ENCODE measurements at places on chromosomes 4 and X. TPM values are rescaled to one million over a fixed set of nuclear protein-coding genes. Genes with fewer than 3 reads are reported as not detected.

- no peak for DNase-seq
These were observed 28.8 kb upstream of the PPP2R2C start for GRCh38 chr4:6501171-6501570.

GRCh38 chr4:13529128-13529919 is 15.0 kb downstream of the NKX3-2 start:
- no peak for DNase-seq

Gene SLBP
- total RNA-seq = 165 TPM

- DNase-seq = no peak
These were observed 3.3 kb downstream of the ZDHHC9 start for GRCh38 chrX:129840344-129840743.

DNA sequence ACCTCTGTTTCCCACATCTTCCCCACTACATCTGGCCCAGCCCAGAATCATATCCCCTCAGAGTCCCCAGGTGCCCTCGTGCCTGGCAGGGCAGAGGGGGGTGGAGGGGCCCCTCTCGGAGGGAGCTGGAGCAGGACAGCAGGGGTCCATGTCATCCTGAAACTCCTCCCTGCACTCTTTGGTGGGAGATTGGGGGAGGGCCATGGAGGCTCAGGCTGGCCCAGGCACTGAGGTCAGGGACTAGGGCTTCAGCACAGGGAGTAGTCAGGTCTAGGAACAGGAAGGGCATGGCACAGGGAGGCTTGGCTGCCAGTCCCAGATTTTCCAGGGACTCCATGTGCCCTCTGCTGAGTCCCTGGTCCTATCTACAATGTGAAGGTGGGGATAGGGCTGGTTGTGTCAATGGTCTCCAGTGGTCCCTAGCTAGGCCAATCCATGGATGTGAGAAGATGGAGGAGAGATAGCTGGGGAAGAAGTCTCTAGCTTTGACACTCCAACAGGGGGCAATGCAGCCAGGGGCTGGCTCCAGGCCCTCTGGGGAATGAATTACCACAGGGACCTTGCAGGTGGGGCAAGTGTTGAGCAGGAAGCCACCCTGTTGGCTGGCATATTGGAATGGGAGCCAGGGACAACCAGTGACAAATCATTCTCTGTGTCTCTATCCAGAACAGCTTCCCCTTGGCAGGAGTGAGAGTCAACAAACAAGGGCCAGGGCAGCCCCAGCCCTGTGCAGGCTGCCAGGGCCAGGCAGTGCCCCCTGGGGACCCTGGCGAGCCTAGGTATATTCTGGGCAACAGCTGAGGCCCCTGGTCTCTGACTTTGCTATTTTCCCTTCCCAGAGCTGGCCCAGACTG is 154.4 kb downstream of the EFNB1 start:
- DNase-seq = no peak

GRCh38 chr4:8000721-8001491 is 61.2 kb upstream of the AFAP1 start:
- DNase-seq = no peak

GRCh38 chr4:152065545-152065944 is 304.7 kb upstream of the GATB start:
- DNase-seq = no peak

GRCh38 chr4:85669204-85669603 is 194.3 kb downstream of the ARHGAP24 start:
- no peak for DNase-seq

Gene LRIT3
- not detected for total RNA-seq

- no peak for DNase-seq
These were observed 169.0 kb downstream of the RAPGEF2 start for GRCh38 chr4:159271856-159272255.

Gene GAGE12H
- not detected for total RNA-seq

DNA sequence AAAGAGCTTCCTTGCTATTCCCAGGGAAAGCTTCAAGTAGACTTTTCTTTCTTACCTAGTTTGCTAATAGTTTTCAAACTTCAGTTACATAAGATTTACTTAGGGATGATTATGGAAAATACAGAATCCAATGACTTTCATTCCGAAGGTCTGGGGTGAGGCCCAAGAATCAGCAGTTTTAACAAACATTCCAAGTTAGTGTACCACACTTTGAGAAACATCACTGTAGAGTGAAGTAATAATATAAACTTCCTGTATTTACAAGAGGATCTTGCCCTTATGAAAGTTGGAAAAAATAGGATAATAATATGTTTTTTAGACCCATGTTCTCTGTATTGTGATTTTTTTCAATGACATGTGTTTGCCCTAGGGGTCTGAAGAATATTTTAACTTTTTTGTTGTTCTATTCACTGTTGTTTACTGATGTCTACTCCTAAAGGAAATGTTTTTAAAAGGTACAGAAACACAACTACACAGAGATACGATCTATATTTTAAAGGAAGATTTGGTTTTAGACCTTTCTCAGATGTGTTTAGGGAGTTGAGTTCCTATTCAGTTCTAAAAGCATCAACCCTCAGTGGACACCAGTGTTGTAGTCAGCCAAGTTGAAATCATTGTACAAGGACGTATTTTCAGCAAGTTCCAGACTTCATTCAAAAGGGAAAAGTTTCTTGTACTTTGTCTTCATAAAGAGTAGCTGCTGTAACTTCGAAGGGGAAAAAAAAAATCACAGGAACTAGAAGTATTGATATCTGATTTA is 295.8 kb upstream of the SLC7A11 start:
- DNase-seq = no peak

DNA sequence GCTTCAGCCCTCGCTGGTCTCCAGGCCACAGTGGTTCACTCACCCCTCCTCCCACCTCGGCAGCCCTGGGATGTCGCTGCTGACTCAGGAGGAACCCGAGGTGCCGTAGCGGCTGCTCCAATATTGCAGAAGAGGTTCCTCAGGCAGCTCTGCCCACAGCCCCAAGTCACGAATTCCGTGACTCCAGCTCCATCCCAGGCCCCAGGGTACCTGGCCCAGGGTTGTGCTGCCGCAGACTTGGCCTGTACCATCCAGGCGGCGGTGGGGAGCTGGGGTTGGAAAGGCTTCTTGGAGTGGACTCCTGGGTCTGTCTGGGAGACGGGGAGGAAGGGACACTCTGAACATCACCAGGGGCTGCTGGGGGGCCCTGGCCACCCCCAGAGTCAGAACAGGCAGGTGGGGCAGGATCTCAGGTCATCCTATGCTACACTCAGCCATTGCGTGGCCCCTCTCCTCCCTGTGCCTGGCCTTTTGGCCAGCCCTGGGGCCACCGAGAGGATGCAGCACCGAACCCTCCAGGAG is 728 bp upstream of the HGFAC start:
- no peak for DNase-seq

Gene NSUN7
- not detected for total RNA-seq

DNA sequence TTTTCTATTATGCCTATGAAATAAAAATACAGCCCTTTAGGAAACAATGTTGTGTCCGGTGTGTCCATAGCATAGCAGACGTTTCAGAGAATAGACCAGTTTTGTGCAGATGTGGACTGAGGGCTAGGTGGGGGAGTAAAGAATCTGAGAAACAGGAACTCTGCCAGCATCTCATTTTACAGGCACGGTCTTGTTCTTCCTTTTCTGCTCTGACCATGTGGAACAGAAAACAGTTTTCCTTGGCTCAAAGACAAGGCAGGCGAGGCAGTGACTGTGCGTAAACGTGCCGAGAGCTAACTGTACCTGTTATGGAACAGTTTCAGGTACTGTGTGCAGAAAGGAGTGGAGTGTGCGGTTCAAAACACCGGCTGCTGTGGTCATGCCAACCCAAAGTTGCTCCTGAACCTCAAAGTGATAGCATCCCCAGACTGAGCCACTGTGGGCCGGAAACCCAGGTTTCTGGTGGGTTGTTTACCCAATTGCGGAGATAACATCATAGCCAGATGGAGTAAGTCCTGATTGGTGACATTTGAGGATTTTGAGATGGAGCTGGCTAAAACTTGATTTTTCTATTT is 20.2 kb downstream of the CNGA2 start:
- no peak for DNase-seq

Gene KCTD8
- total RNA-seq = 0.21 TPM

- no peak for DNase-seq
These were observed 214.9 kb upstream of the RPS6KA3 start for GRCh38 chrX:20481632-20482031.

Gene PJA1
- total RNA-seq = 36.4 TPM

Gene LUZP4
- total RNA-seq = not detected

DNA sequence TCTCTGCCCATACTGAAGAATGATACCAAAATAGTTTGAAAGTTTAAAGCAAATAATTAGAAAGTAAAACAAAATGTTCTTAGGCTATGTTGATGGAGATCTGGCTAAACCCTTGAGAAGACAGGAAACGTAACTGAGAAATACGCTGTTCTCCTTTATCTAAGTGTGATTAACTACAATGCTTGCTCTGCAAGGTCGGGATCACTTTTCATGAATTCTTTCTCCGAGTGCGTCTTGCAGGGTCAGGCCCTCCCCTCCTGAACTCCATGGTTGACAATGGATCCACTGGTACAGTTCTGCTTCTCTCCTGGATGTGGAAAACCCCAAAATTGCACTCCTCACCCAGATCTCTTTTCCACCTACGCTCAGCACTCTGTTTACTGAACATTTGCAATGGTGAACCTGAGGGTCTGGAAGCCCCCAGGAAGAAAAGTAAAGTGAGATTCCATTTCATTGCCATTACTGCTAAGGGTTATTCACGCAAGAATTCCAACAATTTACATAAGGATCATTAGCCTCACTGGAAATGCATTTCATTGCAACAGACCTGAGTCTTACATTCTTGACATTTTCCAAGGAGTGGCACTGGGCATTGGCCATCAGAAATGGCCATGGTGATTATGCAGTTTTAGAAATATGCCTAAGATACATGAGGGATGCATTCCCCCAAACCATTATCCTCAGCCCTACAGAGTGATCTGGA is 24.6 kb upstream of the WWC2 start:
- DNase-seq = peak; percentile 14

DNA sequence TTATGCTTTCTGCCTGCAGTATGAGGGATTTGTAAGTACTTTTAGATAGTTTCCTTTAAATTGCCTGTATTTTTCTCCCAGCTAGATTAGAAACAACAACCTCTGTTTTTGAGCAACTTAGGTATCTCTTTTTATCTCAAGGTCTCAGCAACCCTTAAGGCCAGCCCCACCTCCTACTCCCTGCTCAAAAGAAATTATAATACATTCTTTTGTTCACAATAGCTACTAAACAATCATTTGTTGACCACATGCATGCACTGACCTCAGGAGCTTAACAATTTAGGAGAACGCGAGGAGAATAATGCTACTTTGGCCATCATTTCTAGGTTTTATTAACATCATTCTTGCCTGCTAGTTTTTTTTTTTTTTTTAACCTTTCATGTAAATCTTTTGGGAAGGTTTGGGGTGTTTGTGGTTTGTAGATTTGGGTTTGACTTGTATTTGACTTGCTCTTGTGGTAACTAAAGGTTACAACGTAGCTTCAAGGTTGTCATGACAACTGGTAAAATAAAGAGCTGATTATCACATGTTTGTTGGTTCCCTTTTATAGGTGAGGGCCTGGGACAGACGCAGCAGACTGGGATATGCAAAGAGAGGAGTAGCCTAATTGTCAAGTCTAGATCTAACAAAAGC is 145.4 kb upstream of the PLAC1 start:
- DNase-seq = no peak

Gene MAOB
- total RNA-seq = not detected

DNA sequence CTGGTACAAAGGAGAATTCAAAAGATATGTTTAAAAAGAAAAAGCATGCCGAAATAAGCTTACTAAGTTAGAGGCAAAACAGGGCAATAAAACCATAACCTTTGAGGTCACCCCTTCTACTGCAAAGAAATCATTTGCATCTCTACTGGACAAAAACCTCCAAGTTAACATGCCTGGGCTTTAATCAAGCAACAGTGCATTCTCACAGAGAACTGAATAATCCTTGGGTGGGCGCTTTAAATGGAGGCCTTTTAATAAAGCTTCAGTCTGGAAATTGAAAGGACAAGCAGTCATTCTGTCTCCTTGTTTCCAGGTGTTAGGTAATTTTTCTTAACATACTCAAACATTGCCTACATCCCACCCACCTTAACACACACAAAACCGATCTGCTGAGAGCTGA is 34.6 kb upstream of the SMS start:
- no peak for DNase-seq

GRCh38 chr4:117825600-117825999 is 208.7 kb upstream of the NDST3 start:
- DNase-seq = no peak

Gene DNAAF6
- total RNA-seq = not detected

Gene RPA4
- total RNA-seq = not detected

DNA sequence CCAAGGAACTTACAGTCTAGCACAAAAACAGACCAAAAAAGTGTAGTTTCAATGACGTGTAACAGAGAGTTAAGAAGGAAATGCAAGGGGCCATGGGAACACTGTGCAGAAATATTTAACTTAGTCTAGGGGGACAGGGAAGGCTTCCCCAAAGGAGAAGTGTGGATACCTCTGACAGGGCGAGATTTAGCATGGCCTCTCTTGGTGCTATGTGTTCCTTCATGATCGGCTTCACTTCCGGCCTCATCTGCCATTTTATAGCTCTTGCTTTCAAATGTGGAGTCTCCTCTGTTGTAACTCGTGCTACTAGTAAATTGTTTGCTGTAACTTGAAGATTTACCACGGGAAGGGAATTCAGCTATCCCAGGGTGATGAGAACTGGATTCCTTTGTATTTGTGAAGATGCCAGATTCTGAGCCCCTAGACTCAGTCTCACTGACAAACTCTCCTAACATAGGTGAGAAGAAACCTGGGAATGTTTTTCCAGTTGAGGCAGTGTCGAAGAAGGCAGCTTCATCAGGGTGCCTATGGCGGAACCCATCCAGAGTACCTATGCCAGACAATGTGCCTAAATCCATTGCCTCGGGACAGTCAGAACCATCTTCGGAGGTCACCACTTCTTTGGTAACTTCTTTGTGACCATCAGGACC is 5.0 kb downstream of the FGA start:
- DNase-seq = no peak

- peak; percentile 20 for DNase-seq
These were observed 736.9 kb upstream of the MAGEB2 start for GRCh38 chrX:29478336-29479069.

- peak; percentile 39 for DNase-seq
These were observed 56.2 kb upstream of the CHRDL1 start for GRCh38 chrX:110851780-110852179.

DNA sequence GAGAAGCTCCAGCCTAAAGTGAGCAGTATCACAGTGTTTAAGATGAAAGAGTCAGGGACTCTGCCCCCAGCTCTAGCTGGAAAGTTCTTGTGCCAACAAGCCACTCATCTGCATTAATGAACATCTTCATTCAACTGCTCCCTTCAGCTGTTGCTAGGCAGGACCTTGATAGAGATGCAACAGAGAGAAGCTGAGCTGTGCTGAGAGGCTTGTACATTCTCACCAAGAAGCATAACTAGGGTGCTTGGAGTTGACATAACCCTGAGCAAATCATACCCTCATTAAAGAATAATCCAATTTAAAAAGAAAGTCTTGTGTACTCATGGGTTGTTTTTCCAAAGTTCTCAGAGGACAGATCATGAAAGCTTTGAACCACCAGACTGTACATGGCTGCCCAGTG is 63.2 kb downstream of the ATXN3L start:
- no peak for DNase-seq

Gene TMEM156
- 2.7 TPM for total RNA-seq

- DNase-seq = no peak
These were observed 226.2 kb downstream of the FSTL5 start for GRCh38 chr4:161937596-161937995.

Gene CXCL11
- total RNA-seq = not detected

All from H4 (cell line).